Peyer's patch (tissue), 4 donors: ENCODE measurements at places on chromosomes 1 and 21. TPM values are rescaled to one million over a fixed set of nuclear protein-coding genes. Genes with fewer than 3 reads are reported as not detected.

The CD247 gene
- total RNA-seq, result 7.4 TPM

The NHLH1 gene
- total RNA-seq, result not detected

The CLCA1 gene
- 130 TPM for total RNA-seq

The C8A gene
- not detected for total RNA-seq

The PAPPA2 gene
- total RNA-seq, result 0.95 TPM

The SDF4 gene
- 280 TPM for total RNA-seq

The CASZ1 gene
- total RNA-seq, result 117 TPM

The PLPPR4 gene
- not detected for total RNA-seq

The RNU1-4 gene
- total RNA-seq, result under 0.01 TPM

The PTPN7 gene
- 4.7 TPM for total RNA-seq

The POMGNT1 gene
- total RNA-seq, result 60.6 TPM

The UBE2U gene
- not detected for total RNA-seq

The LAX1 gene
- 2.1 TPM for total RNA-seq

The LINGO4 gene
- 1.3 TPM for total RNA-seq

The RAB25 gene
- 96.6 TPM for total RNA-seq

The VANGL2 gene
- total RNA-seq, result 3.3 TPM
